NCI-H1694 (cell line): ENCODE measurements at places on chromosomes 5 and 9.
A peak's percentile ranks its signal among the peaks of the same experiment; 100 is the strongest.

DNA sequence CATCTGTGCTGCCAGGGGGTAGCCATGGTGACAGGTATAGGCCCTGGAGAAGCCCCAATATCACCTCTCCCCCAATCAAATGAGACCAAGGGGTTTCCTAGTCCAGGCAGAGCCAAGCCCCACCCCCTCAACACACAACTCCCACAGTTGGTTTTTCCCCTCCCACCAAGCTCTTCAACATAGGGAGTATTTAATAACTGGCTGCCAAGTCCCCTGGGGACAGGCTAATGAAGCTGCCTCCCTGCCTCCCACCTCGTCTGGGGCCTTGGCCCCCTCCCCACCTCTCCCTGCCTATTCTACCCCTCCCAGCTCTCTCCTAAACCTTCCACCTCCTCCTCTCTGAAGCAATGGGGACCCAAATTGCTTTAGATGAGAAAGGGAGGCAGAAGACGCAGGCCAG, 23.4 kb downstream of the CPLX2 start:
- peak; percentile 81 for DNase-seq

- DNase-seq = no peak
Measured at GRCh38 chr9:37407468-37407867, 15.0 kb upstream of the GRHPR start.

DNA sequence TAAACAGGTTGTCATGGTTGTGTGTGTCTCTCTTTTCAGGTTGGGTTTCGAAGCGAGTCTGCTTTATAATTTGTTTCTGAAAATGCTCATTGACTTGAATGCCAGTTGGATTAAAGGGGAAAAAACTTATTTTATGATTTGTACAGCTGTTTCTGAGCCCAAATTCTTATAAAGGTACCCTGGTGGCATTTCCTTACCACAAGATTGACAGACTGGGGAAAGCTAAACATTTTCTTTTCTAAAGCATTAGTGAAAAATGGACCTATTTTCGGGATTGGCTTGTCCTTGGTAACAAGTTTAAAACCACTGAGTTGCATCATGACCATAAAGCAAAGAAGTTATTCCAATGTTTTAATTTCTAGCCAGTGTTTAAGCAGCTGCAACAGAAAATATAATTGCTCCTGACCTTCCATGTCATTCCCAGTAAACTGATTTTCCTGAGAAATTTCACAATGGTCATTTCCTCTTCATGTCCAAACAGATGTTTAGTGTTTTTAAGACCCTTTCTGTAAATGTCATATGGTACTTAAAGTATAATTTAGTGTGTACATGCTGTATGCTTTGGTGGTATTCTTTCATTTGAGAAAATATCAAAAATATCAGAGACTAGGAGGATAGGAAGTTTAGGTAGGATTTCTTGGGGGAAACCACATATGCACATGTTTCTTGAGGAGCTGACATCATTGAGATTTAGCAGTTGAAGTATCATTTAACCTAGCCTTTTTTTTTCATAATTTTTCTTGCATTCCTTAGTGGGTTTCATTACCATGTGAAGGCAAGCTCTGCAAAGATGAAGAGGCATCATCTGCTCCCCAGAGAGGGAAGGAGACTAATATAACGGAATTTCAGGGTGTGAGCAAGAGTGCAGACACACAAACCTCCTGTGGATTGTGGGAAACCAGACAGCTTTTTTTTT, 667.1 kb upstream of the RGMB start:
- DNase-seq = no peak

GRCh38 chr5:132470010-132470392, 20.6 kb downstream of the IRF1 start:
- DNase-seq = no peak

DNA sequence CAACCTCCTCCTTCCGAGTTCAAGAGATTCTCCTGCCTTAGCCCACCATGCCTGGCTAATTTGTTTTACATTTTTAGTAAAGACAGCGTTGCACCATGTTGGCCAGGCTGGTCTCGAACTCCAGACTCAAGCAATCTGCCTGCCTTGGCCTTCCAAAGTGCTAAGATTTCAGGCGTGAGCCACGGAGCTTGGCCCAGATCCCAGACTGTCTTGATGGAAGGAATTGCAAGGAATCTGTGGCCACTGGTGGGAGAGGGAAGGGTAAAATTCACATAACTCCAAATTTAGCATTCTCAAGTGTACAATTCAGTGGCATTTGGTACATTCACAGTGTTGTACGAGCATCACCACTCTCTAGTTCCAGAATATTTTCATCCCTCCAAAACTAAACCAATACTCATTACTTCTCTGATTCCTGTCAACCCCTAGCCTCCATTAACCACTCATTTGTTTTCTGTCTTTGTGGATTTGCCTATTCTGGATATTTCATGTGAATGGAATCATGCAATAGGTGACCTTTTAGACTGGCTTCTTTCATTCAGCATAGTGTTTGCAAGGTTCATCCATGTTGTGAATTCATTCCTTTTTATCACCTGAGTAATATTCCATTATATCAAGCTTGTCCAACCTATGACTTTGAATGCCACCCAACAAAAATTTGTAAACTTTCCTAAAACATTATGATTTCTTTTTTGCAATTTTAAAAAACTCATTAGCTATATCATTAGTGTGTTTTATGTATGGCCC, 8.9 kb upstream of the MYO10 start:
- DNase-seq = no peak

GRCh38 chr9:36158122-36158521, 11.1 kb upstream of the CCIN start:
- no peak for DNase-seq

DNA sequence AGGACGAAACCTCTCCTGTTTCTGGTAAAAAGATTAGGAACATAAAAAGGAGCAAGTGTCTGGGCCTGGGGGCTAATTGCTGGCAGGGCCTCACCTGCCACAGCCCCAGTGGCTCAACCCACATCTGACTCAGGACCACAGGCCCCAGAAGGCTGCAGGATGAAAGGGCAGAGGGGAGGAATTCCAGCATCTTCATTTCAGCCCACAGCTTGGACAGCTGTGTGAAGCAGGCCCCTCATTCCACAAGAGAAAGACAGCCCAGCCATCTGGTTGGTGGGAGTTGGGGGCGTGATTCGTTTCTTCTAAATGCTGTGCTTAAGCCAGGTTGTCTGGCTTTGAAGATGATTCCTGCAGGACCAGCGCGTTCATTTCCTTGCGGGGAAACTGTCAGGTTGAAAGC, 29.1 kb downstream of the NKX2-5 start:
- DNase-seq = no peak

- no peak for DNase-seq
Measured at GRCh38 chr5:94397508-94397907, 220.9 kb downstream of the KIAA0825 start.

GRCh38 chr9:115114546-115114945, 3.4 kb downstream of the TNC start:
- no peak for DNase-seq

DNA sequence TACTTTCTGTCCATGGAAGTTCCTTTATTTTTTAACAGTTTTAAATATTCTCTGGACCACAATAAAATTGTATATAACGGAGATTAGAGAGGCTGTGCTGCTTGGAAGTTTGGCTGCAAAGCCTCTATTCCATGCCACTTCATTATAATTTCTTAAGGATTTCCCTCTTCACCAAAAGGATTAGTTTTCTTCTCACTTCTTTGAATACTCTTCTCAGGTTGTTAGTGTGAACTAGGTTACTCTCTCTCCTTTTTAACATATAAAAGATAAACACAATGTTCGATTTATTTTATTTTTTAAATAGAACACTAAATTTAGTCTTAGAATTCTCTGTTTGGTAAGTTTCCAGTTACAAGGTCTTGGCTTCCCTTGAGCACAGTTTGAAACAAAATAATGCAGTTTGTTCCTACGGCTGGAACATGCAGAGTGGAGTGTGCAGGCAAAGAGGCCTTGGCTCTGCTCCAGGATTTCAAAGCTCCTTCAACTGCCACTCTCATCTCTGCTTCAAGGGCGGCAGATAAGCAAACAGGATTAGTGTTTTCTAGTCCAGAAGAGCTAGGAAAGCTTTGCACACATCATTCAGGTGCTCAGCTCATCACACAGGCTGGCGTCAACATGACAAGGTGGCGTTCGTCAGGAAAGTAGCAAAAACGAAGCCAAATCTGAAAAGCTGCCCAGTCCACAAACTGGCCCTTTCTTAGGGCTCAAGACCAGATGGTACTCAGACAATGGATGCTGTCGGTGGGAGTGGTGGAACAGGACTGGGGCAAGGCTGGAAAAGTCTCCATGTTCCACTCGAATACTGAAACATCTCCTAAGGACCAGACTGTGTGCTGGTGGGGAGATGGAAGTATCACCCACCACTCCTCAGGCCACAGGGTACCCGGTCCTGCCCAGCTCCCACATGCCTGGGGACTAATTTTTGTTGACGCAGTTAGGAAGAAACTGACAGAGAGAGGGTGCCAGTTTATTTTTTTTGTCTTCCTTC, 286.6 kb downstream of the CRB2 start:
- DNase-seq = peak; percentile 30

DNA sequence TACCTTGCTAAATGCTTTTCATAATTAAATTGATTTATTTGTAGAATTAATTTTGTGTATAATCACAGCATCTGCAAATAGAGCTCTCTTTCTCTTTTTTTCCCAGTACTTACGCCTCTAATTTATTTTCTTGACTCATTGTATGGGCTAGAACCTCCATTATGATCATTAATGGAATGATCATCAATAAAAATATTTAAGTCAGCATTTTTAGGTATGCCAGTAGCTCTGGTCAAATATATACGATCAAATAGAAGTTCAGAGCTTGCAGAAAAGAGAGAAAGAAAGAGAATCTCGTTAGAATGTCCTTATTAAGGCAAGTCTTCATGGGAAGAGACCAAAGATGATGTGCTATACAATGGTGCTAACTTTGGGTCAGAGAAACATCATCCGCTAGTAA, 202.6 kb downstream of the TLR4 start:
- DNase-seq = no peak

DNA sequence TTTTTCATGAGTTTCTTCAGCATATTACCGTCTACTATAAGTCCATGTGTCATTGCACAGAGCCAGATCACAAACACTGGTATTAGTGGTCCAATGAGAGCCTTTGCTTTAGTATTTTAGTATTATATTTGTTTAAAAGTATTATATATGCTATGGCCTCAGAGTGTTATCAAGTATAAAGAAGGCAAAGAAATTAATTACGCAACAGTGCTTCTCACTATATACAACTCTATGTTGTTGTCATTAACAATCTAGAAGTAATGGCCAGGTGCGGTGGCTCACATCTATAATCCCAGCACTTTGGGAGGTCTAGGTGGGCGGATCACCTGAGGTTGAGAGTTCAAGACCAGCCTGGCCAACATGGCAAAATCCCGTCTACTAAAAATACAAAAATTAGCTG, 47.1 kb upstream of the RAPGEF6 start:
- DNase-seq = no peak

DNA sequence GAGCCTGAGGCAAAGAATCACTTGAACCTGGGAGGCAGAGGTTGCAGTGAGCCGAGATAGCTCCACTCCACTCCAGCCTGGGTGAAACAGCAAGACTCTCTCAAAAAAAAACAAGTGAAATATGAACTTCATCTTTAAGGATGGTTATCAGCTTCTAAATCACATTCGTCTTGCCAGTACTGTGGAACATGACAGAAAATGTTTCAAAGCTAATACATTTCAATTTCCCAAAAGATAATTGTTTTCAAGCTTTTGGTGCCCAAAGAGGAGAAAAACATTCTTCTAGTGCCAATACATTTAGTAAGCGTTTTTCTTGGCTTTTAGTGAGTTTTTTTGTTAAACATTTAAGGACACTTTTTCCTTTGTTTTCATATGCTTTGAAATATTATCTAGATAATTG, 4.4 kb upstream of the IFT74 start:
- DNase-seq = no peak

DNA sequence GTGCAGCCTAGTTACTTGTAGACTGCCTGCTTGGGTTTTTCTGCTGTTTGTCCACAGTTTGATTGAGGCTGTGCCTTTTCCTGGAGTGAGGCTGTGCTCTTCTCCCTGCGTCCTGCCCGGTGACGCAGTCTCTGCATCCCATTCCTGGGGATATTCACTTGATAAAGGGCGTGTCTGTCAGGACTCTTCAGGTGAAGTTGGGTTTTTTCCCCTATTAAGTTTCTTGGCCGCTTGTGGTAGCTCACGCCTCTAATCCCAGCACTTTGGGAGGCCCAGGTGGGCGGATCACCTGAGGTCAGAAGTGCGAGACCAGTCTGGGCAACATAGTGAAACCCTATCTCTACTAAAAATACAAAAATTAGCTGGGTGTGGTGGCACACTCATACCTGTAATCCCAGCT, 50.0 kb upstream of the SUSD3 start:
- no peak for DNase-seq

DNA sequence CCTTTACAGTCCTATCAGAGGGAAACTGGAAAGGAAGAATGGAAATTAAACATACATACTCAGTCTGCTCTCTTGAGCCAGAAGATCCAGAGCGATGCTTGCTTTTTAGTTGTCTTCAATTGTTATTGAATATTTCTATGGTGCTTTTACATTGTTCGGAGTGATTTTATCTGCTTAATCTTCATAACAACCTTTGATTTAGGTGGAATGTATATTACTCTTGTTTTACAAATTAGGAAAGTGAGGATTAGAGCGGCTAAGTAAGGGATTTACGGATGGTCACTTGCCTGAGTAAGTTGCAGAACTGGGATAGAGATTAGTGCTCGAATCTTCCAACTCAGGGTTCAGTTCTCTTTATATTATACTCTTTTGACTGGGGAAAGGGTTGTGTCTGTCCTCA, 69.1 kb downstream of the PBX3 start:
- no peak for DNase-seq

DNA sequence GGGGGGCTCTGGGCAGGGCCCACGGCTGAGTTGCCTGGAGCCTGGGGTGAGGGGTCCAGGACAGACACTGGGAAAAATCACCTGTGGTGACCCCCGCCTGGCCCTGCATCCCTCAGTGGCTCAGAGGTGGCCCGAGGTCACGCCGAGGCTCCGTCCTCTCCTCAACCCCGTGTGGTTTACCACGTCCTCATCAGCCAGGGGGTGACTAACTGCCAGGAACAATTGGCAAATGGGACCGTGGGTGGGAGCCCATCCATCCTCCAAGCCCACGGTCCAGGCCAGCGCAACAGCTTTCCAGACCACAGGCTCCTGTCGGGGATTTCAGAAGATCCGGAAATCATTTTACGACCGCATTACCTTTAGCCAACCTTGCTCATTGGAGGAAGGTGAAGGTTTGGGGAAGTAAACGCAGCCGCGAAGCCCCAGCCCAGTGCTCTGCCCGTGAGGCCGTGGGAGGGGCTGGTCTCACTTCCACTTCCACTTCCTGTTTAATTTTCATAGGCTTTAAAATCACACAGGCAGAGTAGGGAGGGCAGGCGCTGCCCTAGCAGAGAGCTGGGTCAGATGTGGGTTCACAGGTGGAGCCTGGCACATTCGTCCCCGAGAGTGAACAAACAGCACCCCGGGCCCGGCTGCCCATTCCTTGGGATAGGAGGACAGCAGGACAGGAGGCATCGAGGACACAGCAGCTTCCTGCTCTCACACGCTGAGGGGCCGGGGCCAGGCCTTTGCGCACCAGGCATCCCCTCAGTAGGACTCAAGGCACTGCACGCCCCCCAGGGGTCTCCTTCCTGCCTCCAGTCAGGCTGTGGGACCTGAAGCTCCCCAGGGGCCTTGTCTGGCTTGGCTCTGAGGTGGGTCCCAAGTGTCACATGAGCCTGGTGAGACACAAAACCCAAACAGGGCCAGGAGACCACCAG, 19.8 kb upstream of the SLC9A3 start:
- no peak for DNase-seq
